Mammary microvascular endothelial cell (primary cell): ENCODE measurements at places on chromosomes 4 and X. TPM values are rescaled to one million over a fixed set of nuclear protein-coding genes. Genes with fewer than 3 reads are reported as not detected.

VCX3B gene
- not detected in 2 replicates for total RNA-seq

CFP gene
- total RNA-seq = 0.20 TPM in 1 of 2 replicates, not detected in the other

ZCCHC18 gene
- 1.5 and 14.5 TPM in 2 replicates for total RNA-seq

ASB12 gene
- not detected in 2 replicates for total RNA-seq

USP17L18 gene
- not detected in 2 replicates for total RNA-seq

EFHC2 gene
- total RNA-seq = not detected in 2 replicates

TASL gene
- total RNA-seq = not detected in 2 replicates

SSX3 gene
- total RNA-seq = not detected in 2 replicates

MAGEE2 gene
- total RNA-seq = not detected in 2 replicates

TLR1 gene
- total RNA-seq = 1.3 and 1.8 TPM in 2 replicates

RHOXF1 gene
- total RNA-seq = not detected in 2 replicates

STPG2 gene
- total RNA-seq = 0.84 TPM in 1 of 2 replicates, not detected in the other

MYOZ2 gene
- 0.05 and 0.13 TPM in 2 replicates for total RNA-seq

SLC9A7 gene
- 2.1 and 5.1 TPM in 2 replicates for total RNA-seq

ETDA gene
- total RNA-seq = not detected in 2 replicates

DGAT2L6 gene
- total RNA-seq = 0.20 TPM in 1 of 2 replicates, not detected in the other

NAP1L3 gene
- total RNA-seq = not detected in 2 replicates

IL13RA1 gene
- total RNA-seq = 51.7 and 58.1 TPM in 2 replicates

CPZ gene
- total RNA-seq = not detected in 2 replicates

VCX gene
- total RNA-seq = not detected in 2 replicates

SYNPO2 gene
- total RNA-seq = 0.27 and 0.30 TPM in 2 replicates

CPXCR1 gene
- not detected in 2 replicates for total RNA-seq

CD38 gene
- 3.1 and 4.5 TPM in 2 replicates for total RNA-seq

PNMA6A gene
- 0.20 and 1.3 TPM in 2 replicates for total RNA-seq

BTK gene
- not detected in 2 replicates for total RNA-seq

LNX1 gene
- 2.8 and 3.0 TPM in 2 replicates for total RNA-seq

ESX1 gene
- 0.20 TPM in 1 of 2 replicates, not detected in the other for total RNA-seq

NXF2 gene
- not detected in 2 replicates for total RNA-seq

MAGEA12 gene
- not detected in 2 replicates for total RNA-seq

CORIN gene
- 0.10 and 0.33 TPM in 2 replicates for total RNA-seq

SERTM2 gene
- total RNA-seq = not detected in 2 replicates

ZNF280C gene
- 4.8 and 5.9 TPM in 2 replicates for total RNA-seq

ETNPPL gene
- 0.25 and 0.53 TPM in 2 replicates for total RNA-seq

GYPE gene
- total RNA-seq = 0.07 and 0.15 TPM in 2 replicates

SASH3 gene
- not detected in 2 replicates for total RNA-seq

SYP gene
- total RNA-seq = 0.10 and 0.27 TPM in 2 replicates

USP17L29 gene
- total RNA-seq = not detected in 2 replicates

KLHL15 gene
- total RNA-seq = 3.2 and 3.5 TPM in 2 replicates

PORCN gene
- 8.1 and 12.7 TPM in 2 replicates for total RNA-seq

STIM2 gene
- total RNA-seq = 20.4 and 26.2 TPM in 2 replicates

PPBP gene
- total RNA-seq = not detected in 2 replicates

MAGED4B gene
- 9.2 and 9.8 TPM in 2 replicates for total RNA-seq

FAM9B gene
- total RNA-seq = not detected in 2 replicates

FAM149A gene
- total RNA-seq = 0.47 and 1.1 TPM in 2 replicates

PAGE4 gene
- total RNA-seq = not detected in 2 replicates

TLR3 gene
- total RNA-seq = 8.1 and 9.6 TPM in 2 replicates

RBM46 gene
- not detected in 2 replicates for total RNA-seq

C1QTNF7 gene
- not detected in 2 replicates for total RNA-seq

CLDN34 gene
- 1.3 TPM in 1 of 2 replicates, not detected in the other for total RNA-seq

EDNRA gene
- total RNA-seq = 0.07 TPM in 1 of 2 replicates, not detected in the other

MAOB gene
- not detected in 2 replicates for total RNA-seq

HELT gene
- not detected in 2 replicates for total RNA-seq

IL21 gene
- total RNA-seq = not detected in 2 replicates

ARR3 gene
- total RNA-seq = not detected in 2 replicates
